ENCODE measurements at places on chromosomes 2 and 18. TPM values are rescaled to one million over a fixed set of nuclear protein-coding genes. Genes with fewer than 3 reads are reported as not detected.

Gene MARCO
- not detected for total RNA-seq

Gene ATAD2B
- 16.7 TPM for total RNA-seq

Gene GPR39
- total RNA-seq = 0.49 TPM

Gene MAB21L4
- not detected for total RNA-seq

Gene OSBPL6
- total RNA-seq = 11.9 TPM

Gene CDH19
- total RNA-seq = 60.2 TPM

Gene ELAC1
- 2.7 TPM for total RNA-seq

Gene CFAP53
- total RNA-seq = 0.35 TPM

Gene WDR35
- 20.9 TPM for total RNA-seq

Gene L3MBTL4
- 1.2 TPM for total RNA-seq

Gene KDSR
- total RNA-seq = 30.7 TPM

Gene CYRIA
- total RNA-seq = not detected

Gene PSMA8
- not detected for total RNA-seq

Gene MAPK4
- 2.5 TPM for total RNA-seq

DNA sequence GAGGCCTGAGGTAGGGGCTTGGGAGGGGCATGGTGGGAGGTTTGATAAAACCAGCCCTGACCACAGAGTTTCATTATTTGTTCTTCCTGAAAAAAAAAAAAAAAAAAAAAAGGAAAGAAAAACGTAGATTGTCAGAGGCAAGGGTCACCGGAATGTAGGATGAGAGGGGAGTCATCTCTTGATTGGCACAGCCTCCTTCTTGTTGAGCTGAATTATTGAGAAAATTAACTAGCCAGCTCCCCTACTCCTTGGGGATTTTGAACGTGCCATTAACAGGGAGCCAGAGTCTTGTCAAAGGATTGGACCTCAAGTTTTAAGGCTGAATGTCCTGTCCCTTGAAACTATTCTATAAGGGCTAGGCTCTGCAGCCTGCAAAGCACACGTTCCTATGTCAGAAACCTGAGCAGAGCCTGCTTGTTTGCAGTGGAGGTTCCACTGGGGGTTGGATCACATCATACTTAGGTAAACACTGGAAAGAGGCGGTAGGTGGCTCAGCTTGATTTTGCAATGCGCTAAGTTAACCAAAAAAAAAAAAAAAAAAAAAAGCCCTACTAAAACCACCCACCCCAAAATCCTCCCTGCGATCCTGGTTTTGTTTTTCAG is 2.3 kb downstream of the INHBB start:
- DNase-seq = no peak

- no peak for DNase-seq
Observed at GRCh38 chr2:40317046-40317445, 134.8 kb downstream of the SLC8A1 start.

GRCh38 chr18:62938487-62938886 is 223.1 kb downstream of the PHLPP1 start:
- DNase-seq = no peak

DNA sequence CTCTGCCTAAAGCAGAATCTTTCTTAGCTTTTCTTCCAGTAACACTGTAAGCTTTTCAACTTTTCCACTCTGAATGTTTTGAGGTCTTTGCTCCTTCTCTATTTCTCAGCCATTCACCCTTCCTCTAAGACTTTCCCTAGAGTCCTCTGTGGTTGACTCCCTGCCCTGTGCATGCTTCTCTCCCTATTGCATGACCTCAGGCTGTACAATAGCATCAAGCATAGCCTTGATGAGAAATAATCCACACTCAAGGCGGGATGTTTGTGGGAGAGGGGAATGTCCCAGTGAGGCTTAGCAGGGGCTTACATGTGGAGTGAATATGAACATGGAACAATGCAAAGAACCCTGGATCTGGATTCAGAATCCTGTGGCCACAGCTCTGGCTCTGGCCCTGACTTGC is 48.4 kb upstream of the IGFBP5 start:
- DNase-seq = no peak

- no peak for DNase-seq
Observed at GRCh38 chr2:214593727-214594126, 182.9 kb downstream of the VWC2L start.

DNA sequence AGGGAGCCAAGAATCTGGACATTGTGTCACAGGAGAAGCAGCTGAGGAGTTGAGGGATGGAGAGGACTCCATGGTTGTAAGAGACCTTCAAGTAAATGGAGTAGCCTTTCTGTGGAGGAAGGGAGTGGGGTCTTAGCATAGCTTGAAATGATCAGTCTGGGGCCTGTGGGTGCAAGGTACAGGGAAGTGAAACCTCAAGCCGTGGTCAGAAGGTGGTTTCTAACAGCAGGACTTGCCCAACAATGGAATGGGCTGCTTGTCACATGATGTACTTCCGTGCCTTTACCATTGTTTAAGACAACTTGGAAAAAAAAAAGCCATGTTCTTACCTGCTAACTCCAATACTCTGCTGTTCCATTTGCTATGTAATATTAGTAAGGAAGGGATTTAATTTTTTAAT is 140.7 kb downstream of the LDLRAD4 start:
- no peak for DNase-seq

GRCh38 chr18:46676182-46676835 is 19.3 kb upstream of the LOXHD1 start:
- no peak for DNase-seq

- DNase-seq = no peak
Observed at GRCh38 chr2:128377071-128377910, 58.6 kb upstream of the HS6ST1 start.

- no peak for DNase-seq
Observed at GRCh38 chr2:151649966-151650365, 84.3 kb downstream of the NEB start.

GRCh38 chr2:233434666-233435330 is 80.5 kb downstream of the DGKD start:
- no peak for DNase-seq

DNA sequence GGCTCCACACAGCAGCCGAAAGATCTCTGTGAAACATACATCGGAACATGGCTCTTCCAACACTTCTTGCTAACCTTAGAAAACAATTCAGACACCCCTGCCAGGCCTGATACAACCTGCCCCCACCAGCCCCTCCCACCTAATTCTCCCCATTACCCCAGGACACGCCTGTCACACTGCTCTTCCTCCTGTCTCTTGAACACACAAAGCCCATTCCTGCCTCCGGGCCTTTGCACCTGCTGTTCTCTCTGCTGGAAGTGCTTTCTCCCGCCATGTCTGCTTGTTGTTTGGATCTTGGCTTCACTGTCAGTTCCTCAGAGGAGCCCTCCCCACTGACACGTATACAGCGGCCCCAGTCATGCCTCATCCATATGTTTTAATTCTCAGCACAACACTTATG is 24.1 kb downstream of the CELF4 start:
- DNase-seq = no peak

- no peak for DNase-seq
Observed at GRCh38 chr2:38016219-38016618, 59.7 kb downstream of the CYP1B1 start.

DNA sequence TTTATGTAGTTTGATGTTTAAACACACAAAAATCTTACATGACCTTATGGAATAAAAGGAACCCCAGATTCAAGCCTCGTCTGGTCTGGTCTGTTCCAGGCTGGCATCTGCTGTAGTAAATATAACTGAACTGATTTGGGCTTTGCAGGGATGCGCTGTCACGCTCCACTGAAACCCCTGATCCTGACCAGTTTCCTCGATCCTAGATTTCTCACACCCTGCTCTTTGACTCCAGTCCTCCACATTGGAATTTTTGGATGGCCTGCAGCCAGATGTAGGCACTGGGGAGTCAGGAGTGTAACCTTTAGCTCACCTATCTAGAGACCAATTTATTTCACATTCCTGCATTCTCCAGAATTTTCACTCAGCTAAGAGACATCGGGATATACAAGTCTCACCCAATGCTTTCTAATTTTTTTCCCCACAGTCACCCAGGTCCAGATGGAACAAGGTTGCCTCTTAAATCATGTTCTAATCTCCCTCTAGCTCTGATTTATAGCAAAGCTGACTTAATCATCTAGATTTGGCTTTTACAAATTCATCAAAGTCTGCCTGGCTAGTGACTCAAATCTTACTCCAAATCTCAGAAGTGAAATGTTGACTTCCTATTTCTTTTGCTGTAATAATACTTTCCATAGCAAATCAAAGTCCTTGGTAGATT is 219.6 kb downstream of the CD226 start:
- DNase-seq = no peak

DNA sequence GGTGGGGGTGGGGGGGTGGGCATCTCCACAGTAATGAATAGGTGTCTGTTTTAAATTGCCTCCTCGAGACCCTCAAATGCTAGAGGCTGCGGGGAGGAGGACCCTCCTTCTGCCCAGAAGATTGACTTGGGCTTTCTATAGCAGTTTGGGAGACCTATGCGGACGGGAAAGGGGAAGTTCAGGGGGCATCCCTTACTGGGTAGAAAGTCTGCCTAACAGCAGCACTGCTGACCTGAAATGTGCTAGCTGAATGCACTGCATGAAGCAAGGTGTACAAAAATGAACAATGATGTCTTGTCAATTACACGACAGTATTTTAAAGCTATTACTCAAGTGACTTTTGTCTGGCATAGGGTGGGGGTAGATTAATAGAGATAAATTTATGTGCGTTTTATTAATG is 2.5 kb downstream of the DCC start:
- no peak for DNase-seq

GRCh38 chr2:15038366-15039364 is 406.1 kb downstream of the LRATD1 start:
- no peak for DNase-seq

DNA sequence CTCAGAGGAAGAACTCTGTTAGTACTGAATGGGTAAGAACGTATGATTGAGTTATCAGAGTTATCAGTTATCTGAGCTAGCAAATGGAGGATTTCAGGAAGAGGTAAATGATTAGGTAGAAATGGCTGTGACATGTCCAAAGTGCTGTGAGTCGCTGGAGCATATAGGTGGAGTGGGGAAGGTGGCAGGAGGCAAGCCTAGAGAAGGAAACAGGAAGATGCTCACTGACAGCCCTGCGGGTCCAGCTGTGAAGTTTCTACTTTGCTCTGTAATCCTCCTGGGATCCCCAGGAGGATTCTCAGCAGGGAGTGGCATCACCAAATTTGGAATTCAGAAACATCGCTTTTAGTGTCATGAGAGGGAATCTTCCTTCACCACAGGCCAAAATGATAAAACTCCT is 52.0 kb downstream of the GYPC start:
- DNase-seq = no peak

DNA sequence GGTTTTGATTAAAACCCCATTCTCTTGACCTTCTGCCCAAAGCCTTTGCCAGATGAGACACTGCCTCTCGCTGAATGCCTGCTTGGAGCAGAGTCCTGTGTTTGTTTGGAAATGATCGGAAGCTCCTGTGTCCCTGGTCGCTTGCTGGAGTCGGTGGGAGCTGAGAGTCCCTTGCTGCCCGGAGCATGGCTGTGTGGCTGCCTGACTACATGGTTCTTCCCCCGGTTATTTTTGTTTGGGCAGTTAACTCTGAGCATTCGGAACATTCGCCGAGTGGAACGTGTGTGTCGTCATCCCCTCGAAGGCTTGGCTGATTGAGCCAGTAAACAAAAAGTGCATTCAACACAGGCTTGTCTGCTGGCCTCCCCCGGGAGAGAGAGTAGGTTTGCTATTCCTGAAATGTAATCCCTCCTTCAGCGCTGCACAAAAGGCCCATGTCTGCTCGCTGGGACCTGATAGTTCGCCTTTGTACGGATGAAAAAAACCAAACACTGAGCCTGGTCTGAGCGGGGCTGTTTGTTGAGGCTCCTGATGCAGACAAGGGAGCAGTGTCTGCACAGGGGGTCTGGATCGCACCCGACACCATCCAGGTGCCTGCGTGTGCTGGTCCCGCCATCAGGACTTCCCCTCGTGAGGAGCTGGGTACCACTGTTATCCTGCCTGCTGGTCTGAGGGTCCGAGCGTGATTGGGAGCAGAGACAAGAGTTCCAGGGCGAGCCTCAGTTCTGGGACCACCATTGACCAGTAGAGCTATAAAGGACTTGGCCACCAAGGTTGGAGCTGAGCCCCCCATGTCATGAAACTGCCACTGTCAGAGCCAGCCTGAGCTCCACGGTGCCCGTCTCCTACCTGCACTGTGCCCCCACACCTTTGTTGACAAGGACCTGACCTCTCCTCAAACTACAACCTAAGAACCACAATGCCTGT is 83.8 kb downstream of the AGAP1 start:
- no peak for DNase-seq

GRCh38 chr2:29743516-29743915 is 177.9 kb downstream of the ALK start:
- no peak for DNase-seq

DNA sequence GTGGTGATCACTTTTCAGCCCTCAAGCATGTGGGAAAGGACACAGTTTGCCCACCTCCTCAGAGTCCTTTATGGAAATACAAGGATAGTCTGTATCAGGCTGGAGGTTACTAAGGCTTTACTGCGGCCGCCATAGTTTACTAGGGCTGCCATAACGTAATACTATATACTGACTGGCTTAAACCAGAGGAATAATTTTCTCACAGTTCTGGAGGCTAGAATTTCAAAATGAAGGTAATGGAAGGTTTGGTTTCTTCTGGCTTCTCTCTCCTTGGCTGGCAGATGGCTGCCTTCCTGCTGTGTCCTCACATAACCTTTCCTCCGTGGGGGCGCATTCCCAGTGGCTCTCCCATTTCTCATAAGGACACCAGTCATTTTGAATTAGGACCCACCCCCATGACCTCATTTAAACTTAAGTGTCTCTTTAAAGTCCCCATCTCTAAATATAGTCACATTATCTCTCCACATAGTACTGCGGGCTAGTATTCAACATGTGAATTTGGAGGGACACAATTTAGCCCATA is 12.5 kb upstream of the ATIC start:
- DNase-seq = no peak

DNA sequence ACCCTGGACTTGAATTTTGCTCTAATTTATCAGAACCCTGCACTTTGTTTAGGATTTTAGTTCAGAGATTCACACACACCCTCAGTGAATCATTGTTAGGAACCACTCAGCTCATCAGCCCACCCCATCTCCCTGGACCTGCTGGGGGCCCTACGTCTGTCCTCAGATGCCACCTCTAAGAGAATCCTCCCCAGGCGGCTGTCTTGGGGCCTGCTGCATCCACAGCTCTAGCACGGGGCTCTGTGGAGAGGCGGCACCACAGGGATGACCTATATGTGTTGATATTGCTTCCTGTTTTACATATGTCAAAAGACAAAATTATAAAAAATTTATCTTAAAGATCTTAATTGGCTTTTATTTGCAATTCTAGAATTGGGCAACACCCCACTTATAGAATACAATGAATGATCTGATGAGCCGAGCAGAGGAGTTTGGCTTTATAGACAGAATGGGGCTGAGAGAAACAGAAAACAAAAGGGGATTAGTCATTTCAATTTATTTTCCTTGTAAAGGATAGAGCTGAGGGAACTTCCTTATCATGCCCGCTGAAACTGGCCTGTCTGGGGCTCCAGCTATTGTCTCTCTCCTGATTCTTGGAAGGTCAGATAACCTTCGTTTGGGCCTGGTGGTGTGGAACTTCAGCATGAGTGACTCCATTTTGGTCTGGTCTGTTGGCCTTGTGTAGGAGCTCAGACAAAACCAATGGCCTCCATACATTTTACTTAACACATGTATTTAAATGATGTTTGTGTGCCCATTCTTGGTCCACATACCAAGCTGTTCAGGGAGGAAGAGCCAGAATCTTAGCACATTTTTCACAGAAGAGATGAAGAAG is 1.4 kb downstream of the MYO7B start:
- no peak for DNase-seq
